ENCODE measurements at places on chromosomes 3 and 15.

DNA sequence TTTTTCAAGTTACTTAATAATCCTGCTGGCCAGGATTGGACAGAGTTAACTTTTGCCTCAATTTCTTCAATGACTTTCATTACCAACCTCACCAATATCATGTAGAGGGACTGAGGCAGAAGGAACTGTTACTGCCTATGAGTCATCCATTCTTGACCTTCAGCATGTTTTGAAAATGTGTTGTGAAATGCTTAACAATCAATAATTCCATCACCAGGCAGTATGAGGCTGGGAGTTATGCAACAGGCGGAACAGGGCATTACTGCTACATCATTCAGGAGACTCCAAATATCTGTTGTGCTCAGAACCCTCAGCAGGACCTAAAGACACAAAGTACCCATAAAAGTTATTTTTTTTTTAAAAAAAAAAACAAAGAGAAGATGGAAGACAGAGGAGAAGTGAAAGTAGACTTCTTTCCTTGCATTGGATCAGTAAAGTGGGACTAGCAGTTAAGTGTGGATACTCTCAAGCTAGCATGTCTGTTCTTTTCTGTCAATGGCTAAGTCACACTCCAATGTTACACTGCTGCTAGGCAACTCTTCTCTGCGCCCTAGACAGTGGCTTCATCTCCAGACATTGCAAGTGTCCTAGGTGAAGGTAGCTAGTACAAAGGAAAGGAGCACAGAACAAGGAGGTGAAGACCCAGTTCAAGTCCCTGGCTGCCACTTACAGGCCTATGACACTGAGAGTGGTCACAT is 184.9 kb upstream of the LPP start:
- DNase-seq, result no peak

GRCh38 chr3:3109407-3110298 is 521 bp downstream of the IL5RA start:
- no peak for DNase-seq

GRCh38 chr3:58177747-58178527 is 32.8 kb downstream of the DNASE1L3 start:
- no peak for DNase-seq

DNA sequence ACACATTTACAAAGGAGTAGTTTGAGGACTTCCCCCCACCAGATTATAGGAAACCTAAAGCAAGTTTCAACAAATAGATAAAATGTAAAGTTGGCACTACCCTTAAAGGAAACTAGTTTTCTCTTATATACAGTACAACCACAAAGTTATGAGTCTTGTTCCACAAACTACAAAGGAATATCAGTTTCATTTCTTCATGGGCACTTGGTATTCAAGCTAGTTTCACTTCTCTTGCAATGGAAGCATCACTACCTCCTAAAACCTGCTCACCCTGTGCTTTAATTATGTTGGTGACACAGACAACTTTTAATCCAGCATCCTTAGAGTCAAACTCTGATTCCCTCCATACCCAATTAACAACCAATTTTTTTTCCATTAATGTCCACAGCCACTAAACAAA is 707.0 kb downstream of the ROBO2 start:
- DNase-seq, result no peak

- no peak for DNase-seq
Measured at GRCh38 chr3:12796171-12797123, at the start of gene CAND2. Gene CAND2, plus strand, starts transcription at chr3:12796680. Its CDS starts 41 bp downstream, at chr3:12796721.

DNA sequence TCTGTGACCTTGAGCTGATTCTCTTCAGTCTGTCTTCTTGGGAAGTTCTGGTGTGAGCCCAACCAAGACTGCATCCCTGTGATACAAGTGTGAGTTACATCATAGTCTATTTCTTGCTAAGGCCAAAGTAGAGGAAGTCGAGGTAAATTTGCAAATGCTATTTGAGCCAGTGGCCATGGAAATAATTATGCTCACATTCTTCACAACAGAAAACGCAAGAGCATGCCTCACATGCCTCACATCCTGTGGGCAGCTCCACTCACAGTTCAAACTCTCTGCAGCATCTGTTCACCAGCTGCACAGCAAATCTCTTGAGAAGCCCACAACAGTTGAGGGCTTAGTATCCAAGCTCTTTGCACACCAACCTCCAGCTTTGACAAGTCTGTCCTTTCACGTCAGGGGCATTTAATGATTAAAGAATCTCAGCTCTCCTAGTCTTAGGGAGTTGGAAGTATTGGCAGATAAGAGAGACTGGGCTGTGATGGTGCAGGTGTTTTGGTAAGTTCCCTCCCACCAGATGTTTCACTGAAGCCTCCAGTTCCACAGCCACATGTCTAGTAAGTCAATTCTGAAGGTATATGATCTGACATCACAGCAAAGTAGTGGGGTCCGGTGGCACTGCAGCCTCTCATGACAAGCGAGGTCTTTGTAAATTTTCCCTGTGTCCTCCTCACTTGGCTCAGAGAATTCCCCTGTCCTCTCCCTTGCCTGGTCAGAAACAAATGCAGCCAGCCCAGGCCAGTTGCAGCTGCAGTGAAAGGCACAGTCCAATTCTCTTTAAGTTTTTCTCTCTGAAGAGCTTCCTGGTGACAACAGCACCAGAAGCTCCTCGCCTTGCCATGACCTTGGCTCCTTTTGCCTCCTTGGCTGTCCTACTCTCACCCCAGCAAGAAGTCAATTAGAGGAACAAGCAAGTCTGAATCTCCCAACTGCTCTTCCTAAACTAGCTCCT is 166.1 kb downstream of the SSR3 start:
- DNase-seq, result no peak

DNA sequence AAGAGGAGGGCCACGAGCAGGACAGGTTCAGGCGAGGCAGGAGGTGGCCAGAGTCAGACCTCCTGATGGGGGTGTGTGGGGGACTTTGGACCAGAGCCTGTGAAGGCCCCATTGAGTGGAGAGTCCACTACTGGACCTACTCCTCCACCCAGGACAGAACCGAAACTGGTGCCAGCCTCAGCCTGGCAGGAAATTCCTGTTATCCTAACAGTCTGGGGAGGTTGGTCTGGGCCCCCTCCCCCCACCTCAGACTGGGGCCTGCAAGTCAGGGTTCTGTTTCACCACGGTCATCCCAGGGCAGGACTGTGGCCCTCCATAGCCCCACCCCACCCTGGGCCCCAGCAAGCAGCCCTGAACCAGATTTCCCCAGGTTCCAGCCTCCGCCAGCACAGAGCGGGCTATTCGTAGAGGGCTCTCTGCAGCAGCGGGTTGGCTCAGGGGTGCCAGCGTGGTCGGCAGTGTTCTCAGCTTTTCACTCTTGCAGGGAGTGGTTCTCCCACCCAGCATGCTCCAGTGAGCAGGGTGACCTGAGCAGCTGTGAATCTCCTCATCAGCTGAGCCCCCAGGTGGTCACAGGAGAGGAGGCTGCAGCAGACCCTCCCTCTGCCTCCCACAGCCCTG is 217.3 kb downstream of the TBC1D2B start:
- no peak for DNase-seq

GRCh38 chr15:70077188-70078147 is 20.2 kb downstream of the TLE3 start:
- no peak for DNase-seq

DNA sequence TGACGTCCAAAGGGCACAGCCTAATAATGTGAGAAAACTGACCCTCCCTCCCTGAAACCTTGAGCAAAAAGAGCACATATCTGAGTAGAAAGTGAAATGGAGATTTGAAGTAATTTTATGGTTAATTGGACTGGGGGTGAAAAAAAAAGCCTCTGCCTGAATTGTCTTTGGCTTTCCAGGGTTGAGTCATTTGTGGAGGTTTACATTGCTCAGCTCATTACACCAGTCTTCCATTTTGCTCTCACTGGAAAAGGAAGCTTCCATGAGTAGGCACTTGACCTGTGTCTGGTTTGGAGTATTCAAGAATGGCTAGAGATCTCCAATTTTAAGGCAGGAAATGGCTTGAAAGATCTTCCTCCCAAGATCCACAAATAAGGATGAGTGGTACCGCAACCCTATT is 273.9 kb downstream of the PDCD6IP start:
- DNase-seq, result no peak

DNA sequence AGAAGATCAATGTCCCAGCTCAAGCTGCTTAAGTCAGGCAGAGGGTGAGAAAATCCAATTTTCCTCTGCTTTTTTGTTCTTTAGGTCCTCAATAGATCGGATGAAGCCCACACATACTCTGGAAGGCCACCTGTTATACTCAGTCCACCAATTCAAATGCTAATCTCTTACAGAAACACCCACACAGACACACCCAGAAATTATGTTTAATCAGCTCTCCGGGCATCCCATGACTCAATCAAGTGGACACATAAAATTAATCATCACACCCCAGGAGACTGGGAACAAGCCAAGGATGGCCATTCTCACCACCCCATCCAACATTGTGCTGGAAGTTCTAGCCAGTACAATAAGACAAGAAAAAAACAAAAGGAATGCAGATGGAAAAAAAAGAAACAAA is 67.8 kb upstream of the SLC24A5 start:
- DNase-seq, result no peak

- DNase-seq, result no peak
Measured at GRCh38 chr3:141092663-141093062, 41.5 kb downstream of the SPSB4 start.

GRCh38 chr3:197736010-197736490 is 654 bp downstream of the RUBCN start:
- no peak for DNase-seq

- no peak for DNase-seq
Measured at GRCh38 chr3:25091934-25092333, 336.1 kb upstream of the RARB start.

DNA sequence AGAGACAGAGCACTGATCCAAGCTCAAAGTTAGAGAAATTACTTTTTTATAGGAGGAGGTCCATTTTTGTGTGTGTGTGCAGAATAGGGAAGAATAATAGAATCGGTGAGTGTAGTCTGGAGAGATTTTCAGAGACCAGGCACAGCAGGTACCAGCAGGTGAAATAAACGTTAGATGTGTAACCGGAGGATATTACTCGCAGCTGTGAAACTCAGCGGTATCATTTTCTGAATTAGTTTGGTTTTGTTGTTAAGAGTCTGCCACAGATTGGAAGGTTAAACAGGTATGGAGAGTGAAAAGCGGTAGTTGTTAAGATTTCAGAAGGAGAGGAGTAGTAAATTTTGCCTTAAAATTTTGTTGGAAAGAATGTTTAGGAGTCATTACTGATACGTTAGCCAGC is 69.9 kb downstream of the RGMA start:
- DNase-seq, result no peak

- DNase-seq, result no peak
Measured at GRCh38 chr3:156424758-156425157, 130.2 kb downstream of the SSR3 start.

DNA sequence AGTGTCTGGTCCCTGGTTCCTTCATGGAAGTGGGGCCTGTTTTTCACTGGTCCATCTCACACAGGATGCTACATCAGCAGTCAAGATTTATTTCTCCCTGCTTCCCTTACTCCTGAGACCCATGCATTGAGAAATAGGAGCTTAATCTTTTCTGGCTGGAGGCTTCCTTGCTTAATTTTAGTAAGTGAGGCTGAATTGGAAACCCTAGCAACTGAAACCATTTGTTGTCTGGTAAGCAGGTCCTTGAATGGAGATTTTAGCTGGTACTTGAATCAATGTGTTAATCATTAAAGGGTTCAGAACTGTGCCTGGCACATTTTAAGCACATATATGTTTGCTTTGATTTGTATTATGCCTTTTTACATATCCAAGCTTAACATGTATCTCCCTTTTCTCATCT is 20.2 kb upstream of the MEF2A start:
- DNase-seq, result no peak

DNA sequence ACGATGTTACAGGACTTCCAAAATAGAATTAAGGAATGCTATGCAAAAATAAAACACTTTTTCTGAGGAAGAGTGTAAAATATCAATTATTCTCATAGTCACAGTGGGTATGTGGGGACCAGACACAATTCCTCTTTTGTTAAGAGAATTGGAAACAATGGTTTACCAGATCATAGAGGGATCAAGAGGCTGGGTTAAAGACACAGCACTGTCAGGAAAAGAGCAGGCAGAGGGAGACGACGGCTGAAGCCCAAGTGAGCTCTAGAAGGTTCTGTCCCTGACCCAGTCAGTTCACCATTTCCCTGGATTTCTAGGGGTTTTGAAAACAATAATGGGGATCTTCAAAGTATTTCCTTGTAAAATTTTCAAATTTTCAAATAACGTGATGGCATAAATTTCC is 54.0 kb upstream of the POLR2M start:
- DNase-seq, result no peak

- no peak for DNase-seq
Measured at GRCh38 chr3:180974286-180974685, 15.2 kb downstream of the DNAJC19 start.

- no peak for DNase-seq
Measured at GRCh38 chr15:85313339-85313738, 67.1 kb upstream of the AKAP13 start.

GRCh38 chr3:182469086-182469485 is 324.2 kb upstream of the ATP11B start:
- DNase-seq, result no peak

DNA sequence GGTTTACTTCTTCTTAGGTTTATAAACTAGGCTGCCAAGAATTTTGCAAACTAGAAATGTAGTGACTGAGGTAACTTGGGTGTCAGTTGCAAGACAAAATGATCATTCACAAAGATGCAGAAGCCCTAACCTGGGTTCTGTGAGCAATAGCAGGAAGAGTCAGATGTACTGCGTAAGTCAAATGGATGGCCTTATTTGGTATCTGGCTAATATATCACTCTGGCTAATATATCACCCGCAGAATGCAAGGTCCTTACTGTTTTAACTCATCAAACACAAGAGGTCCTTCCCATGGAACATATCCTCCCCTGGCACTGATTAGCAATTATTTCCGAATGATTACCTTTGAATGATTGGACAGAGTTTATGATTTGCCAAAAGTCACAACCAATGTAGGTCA is 37.4 kb downstream of the RBMS3 start:
- DNase-seq, result no peak

Data from NCI-H1436 treated with DMSO at 0.1 percent for 48 hours (cell line).